ENCODE measurements at places on chromosomes 16 and 17.

DNA sequence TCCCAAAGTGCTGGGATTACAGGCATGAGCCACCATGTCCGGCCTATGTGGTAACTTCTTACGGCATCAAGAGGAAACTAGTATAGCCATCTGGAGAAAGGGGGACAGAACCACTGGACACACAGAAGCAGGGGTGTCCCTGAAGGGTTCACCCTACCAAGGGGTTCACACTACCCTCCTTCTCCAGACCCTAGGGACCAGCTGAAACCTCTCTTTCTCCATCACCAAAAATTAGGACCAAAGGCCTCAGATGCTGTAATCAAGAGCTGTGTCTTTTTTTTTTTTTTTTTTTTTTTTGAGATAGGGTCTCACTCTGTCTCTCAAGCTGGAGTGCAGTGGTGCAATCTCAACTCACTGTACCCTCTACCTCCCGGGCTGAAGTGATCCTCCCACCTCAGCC lies 33.2 kb downstream of the ZFHX3 start:
- H3K4me1 ChIP-seq, result peaks cover 21% of the 10 kb centered on the region
- no peaks in the 10 kb centered on the region for H3K36me3 ChIP-seq
- DNase-seq, result no peak
- H3K27me3 ChIP-seq, result no peaks in the 10 kb centered on the region
- H3K4me3 ChIP-seq, result no peak overlapping the region

DNA sequence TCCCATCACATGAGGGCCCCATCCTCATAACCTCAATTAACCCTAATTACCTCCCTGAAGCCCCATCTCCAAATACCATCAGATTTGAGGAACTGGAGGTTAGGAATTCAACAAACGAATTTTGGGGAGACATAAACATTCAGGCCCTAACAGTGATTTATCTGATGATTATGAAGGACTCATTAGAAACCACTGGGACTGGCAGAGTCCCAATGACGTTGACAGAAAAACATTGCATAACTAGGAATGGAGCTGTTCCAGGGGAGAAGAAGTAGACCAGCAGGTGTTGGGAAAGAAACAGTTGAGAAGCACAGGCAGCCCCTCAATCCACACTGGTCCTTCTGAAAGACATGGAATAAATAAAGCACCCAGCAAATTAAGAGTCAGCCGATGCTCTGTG lies 282.0 kb downstream of the MAP2K4 start:
- DNase-seq, result peak; percentile 40
- no peaks in the 10 kb centered on the region for H3K36me3 ChIP-seq
- no peaks in the 10 kb centered on the region for H3K4me1 ChIP-seq
- no peak overlapping the region for H3K27ac ChIP-seq
- H3K27me3 ChIP-seq, result no peaks in the 10 kb centered on the region
- H3K4me3 ChIP-seq, result no peak overlapping the region

- DNase-seq, result peak; percentile 32
- H3K36me3 ChIP-seq, result no peaks in the 10 kb centered on the region
- H3K4me1 ChIP-seq, result no peaks in the 10 kb centered on the region
- peaks cover 19% of the 10 kb centered on the region for H3K27me3 ChIP-seq
Observed at GRCh38 chr17:79065105-79065670, 9.4 kb upstream of the ENGASE start.

GRCh38 chr16:74811911-74812310 lies 37.3 kb upstream of the FA2H start:
- no peaks in the 10 kb centered on the region for H3K4me1 ChIP-seq
- H3K4me3 ChIP-seq, result no peak overlapping the region
- no peak for DNase-seq
- H3K36me3 ChIP-seq, result no peaks in the 10 kb centered on the region
- peaks cover 19% of the 10 kb centered on the region for H3K27me3 ChIP-seq
- H3K27ac ChIP-seq, result no peak overlapping the region

DNA sequence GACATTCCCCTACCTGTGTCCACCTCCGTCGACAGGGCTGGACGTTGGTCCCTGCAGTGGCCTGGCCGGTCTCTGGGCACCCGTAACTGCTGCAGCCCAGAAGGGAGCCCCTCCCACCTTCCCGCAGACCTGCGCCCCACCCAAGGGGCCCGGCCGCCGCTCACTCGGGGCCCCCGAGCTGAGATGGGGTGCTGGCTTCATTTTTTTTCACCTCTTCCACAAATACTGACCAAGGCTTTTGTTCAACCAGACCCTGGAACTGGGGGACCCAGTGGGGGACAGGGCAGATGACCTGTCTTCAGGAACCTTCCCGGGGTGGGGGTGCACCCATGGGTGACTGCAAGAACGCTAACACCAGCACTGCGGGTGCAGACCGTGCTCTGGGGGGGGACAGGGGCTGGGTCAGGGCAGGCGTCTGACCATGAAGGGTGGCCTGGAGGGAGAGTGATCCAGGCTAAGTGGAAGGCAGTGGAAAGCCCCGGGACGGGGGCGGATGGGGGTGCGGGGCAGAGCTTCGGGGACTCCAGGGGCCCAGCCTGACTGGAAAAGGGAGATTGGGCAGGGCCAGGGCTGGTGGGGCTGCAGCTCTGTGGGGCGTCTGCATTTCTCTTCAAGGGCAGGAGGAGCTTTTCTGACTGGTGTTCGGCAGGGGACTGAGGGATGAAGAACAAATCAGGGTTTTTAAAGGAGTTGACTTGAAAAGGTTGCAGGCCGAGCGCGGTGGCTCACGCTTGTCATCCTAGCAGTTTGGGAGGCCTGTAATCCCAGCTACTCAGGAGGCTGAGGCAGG lies 42.3 kb downstream of the SLC7A5 start:
- H3K27me3 ChIP-seq, result peaks cover 5% of the 10 kb centered on the region
- H3K4me1 ChIP-seq, result no peaks in the 10 kb centered on the region
- no peak overlapping the region for H3K4me3 ChIP-seq
- H3K36me3 ChIP-seq, result peaks cover 22% of the 10 kb centered on the region

DNA sequence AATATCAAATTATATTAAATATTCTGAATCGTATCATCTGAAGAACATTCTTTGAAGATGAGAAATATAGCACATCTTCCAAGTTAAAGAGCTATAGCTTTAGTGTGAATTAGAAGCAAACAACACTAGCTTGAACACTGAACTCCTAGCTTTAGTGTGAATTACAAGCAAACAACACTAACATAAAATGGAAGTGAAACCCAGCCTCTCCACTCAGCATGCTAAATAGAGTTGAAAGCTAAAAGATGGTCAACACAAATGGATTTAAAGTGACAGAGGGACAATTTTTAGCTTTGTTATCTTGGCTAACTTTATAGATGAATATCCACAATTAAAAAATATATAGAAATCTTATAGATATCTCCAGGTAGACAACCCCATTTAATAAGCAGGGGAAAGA lies 4.5 kb upstream of the KIF2B start:
- no peaks in the 10 kb centered on the region for H3K36me3 ChIP-seq
- H3K27ac ChIP-seq, result no peak overlapping the region
- H3K27me3 ChIP-seq, result no peaks in the 10 kb centered on the region

DNA sequence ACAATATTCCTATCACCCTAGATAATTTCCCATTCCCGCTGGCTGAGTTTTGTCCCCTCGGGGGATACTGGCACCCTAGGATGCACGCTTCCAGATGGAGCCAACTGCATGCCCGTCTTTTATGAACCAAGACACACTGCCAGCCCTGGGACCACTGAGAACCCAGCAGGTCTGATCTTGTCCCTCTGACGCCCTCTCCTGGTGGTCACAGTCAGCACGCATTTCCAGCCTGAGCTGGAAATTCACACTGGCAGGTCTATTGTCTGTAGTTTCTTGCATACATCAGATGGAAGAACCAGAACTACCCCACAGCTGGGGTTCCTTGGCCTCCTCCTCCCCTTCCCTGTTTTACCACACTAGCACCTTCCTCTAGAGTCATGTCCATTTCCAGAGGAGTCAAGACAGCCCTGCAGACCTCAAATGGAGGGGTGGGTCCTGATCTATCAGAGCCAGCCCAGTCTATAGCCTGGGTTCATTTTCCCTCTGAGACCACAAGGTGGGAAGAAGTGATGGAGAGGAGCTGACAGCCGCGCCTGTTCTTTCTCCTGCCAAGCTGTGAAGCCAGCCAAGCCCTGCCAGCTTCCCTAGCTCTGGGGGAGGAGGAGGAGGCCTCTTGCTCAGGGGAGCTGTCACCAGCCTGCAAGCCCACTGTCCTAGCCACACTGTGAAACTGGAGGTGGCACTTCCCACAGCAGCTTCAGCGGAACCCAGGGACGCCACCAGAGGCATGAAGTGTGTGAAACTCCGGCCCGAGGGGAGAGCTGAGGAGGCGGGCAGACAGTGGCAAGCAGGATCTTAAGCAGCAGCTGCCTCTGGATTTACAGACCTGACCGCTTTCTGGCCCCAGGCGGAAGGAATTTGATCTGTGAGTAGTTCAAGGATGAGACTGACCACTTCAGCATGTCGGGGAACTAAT lies 29.3 kb downstream of the MXRA7 start:
- no peak overlapping the region for H3K27ac ChIP-seq
- H3K36me3 ChIP-seq, result peaks cover 60% of the 10 kb centered on the region
- H3K27me3 ChIP-seq, result no peaks in the 10 kb centered on the region

GRCh38 chr17:33745047-33745760 lies 452.1 kb upstream of the ASIC2 start:
- H3K4me3 ChIP-seq, result no peak overlapping the region
- no peak for DNase-seq
- no peaks in the 10 kb centered on the region for H3K27me3 ChIP-seq
- no peak overlapping the region for H3K27ac ChIP-seq

DNA sequence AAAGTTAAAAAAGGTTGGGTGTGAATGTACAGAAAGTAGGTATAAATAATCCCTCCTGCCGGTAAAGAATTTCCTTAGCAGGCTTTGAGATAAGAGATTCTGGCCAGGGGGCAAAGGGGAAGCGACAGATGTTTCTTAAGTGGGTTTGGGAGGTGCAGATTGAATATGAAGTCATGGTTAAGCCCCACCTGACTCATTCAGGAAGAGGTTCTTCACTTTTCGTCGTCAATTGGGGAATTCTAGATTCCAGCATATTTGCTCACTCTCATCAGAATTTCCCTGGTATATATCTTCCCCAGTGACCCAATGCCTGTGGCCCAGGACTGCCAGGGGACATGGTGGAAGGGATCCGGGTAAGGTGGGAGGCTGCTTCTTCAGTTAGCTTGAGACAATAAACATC lies 127.8 kb downstream of the CPPED1 start:
- no peak overlapping the region for H3K27ac ChIP-seq
- H3K27me3 ChIP-seq, result no peaks in the 10 kb centered on the region
- H3K4me1 ChIP-seq, result no peaks in the 10 kb centered on the region

DNA sequence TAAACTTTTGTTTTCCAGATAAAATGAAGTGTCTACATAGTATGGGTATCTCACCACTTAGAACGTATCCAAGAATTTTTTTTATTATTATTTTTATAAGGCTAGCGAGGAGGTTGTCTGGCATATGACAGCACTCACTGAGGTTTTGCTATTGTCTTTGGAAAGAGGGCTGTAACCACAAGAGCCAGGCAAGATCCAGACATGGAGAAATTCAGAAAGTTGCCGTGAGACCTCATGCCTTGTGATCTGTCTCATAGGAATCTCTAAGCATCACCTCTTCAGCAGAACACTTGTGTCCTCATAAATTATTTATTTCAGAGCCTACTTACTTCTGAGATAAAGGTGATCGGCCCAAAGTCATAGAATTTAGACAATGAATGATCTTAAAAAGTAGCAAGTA lies 410.8 kb downstream of the CDH11 start:
- no peaks in the 10 kb centered on the region for H3K36me3 ChIP-seq
- H3K4me3 ChIP-seq, result no peak overlapping the region
- H3K27me3 ChIP-seq, result no peaks in the 10 kb centered on the region
- no peak for DNase-seq
- H3K27ac ChIP-seq, result no peak overlapping the region

- H3K4me1 ChIP-seq, result peaks cover 9% of the 10 kb centered on the region
- H3K27ac ChIP-seq, result no peak overlapping the region
- H3K36me3 ChIP-seq, result no peaks in the 10 kb centered on the region
Observed at GRCh38 chr17:73011016-73011486, 81.4 kb downstream of the SLC39A11 start.

DNA sequence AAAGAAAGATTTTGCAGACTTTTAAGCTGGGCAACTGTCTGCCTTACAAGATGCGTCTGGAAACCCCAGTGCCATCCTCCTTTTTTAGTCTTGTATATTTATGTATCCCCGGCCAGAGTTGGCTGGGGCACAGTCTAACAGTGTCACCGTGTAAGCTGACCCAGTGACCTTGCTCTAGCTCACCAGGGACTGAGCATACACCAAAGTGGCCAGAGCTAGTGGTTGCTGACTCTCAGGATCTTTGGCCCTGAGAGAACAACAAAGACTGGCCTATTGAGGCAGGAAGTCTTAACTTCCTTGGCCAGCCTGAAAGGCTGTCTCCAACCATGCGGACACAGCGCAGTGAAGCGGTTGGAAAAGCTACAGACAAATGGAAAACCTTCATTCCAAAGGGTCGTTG lies 745.2 kb downstream of the WWOX start:
- no peaks in the 10 kb centered on the region for H3K36me3 ChIP-seq
- no peak for DNase-seq
- H3K27ac ChIP-seq, result no peak overlapping the region
- no peaks in the 10 kb centered on the region for H3K4me1 ChIP-seq

DNA sequence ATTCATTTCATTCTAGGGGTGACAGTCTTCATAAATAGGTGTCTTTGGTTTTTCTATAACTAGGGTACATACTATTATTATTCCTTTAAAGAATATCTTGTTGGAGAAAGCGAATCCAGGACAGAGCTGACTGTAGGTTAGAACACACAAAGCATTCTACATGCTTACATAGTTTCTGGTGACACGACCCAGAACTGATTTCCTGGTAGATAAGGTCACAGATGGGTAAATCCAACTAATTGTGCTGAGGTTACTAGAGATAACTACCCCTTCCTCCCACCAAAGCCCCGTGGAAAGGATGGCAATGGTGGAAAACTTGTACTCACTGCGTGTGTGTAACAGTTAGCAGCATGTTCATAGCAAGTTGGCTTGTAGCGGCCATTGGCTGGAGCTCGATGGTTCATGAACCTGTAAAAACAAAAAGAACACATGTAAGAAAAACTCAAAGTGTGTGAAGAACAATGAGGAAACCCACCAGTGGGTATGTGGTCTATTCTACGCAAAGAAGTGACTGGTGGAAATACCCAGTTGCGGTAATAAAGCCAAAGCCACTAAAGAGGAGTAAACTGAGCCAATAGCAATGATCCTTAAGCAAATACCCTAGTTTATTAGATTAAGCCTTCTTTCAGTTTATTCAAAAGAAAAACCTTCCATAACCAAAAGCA lies 7.7 kb downstream of the MMD start:
- H3K4me3 ChIP-seq, result no peak overlapping the region
- no peak overlapping the region for H3K27ac ChIP-seq
- no peak for DNase-seq
- peaks cover 27% of the 10 kb centered on the region for H3K36me3 ChIP-seq
- peaks cover 3% of the 10 kb centered on the region for H3K4me1 ChIP-seq

GRCh38 chr17:57408071-57408811 lies 151.9 kb downstream of the MSI2 start:
- H3K27ac ChIP-seq, result no peak overlapping the region
- no peak for DNase-seq
- H3K27me3 ChIP-seq, result no peaks in the 10 kb centered on the region
- H3K4me1 ChIP-seq, result peaks cover 12% of the 10 kb centered on the region
- H3K4me3 ChIP-seq, result no peak overlapping the region
